ENCODE measurements at places on chromosomes 16 and 17. TPM values are rescaled to one million over a fixed set of nuclear protein-coding genes. Genes with fewer than 3 reads are reported as not detected.

Gene MEIOC
- polyA plus RNA-seq = 0.09 TPM

DNA sequence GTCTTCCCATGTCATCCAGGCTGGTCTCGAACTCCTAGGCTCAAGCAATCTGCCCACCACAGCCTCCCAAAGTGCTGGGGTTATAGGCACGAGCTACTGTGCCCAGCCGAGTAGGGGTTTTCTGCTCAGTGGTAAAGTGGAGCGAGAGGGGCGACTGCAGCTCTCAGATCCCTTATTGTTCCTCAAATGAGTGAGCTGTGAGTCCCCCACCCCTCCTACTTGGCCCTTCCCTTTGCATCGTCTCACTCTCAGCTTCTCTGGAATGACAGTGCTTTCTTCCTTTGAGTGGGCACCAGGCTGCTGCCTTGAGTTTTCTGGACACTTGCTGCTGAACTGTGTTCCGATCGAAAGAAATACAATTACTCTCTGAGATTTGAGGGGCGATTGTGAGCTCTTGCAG, 63.5 kb downstream of the MSI2 start:
- H3K27ac ChIP-seq = no peak overlapping the region
- no peak overlapping the region for H3K4me3 ChIP-seq
- H3K36me3 ChIP-seq = no peaks in the 10 kb centered on the region

DNA sequence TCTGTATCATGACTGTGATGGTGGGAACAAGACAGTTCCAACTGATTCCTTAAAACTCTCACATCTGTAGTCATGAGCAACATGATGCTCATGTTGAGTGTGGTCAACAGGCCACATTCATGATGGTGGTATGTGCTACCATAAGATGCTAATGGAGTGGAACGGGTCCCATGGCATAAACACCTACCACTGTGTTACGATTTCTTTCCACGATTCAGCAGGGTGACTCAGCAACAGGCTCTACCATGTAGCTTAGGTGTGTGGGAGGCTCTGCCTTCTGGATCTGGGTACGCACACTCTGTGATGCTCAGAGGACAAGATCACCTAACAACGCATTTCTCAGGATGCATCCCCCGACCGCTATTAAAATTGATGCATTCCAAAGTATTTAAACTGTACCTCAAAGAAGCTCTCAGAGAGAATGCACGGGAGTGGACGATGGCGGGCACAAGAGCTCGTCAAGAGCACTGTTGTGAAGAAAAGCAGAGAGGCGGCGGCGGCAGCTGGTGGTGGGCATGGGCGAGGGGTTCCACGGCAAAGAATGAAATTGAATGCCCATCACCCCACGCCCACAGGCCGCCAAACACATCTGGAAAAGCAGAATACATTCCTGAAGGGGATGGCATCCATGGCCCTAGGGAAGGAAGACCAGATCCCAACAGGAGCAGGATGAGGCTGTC, 133.3 kb downstream of the ZNF778 start:
- no peak overlapping the region for H3K4me3 ChIP-seq
- H3K27me3 ChIP-seq = no peaks in the 10 kb centered on the region
- peaks cover 6% of the 10 kb centered on the region for H3K36me3 ChIP-seq
- H3K27ac ChIP-seq = peak overlapping the region; percentile 45
- DNase-seq = no peak
- H3K4me1 ChIP-seq = peaks cover 12% of the 10 kb centered on the region

DNA sequence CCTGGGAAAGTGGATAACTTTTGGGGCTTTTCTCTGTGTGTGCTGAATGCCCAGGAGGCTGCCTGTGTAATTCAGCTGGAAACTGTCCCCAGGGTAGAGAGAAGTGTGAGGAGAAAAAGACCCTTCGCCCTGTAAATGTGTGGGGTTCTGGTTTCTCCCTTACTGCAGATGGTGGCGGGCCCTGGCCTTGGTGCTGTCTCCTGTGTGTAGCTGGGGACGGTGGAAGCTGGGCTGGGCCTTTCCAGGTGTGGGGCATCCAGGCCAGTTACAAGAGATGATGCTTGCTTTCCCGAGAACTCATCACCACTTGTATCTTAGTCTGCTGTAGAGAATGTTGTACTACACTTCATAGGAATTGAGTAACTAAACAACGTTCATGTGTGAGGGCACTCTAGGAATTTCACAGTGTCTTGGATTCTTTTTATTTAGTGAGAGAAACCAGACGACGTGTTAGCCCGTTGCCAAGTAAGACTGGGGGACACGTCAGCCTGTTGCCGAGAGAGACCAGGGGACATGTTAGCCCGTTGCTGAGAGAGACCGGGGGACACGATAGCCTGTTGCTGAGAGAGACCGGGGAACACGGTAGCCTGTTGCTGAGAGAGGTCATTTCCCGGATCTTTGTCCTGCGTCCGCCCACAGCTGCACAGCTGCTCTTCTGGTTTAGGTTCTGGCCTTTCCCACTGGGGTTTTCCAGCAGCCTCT, 43.1 kb downstream of the TBCD start:
- DNase-seq = no peak
- H3K4me1 ChIP-seq = no peaks in the 10 kb centered on the region
- H3K27me3 ChIP-seq = no peaks in the 10 kb centered on the region
- H3K27ac ChIP-seq = no peak overlapping the region

- no peaks in the 10 kb centered on the region for H3K27me3 ChIP-seq
- H3K36me3 ChIP-seq = peaks cover 15% of the 10 kb centered on the region
- H3K4me3 ChIP-seq = no peak overlapping the region
- no peak overlapping the region for H3K27ac ChIP-seq
- peak; percentile 14 for DNase-seq
- peaks cover 11% of the 10 kb centered on the region for H3K4me1 ChIP-seq
Observed at GRCh38 chr17:21239680-21240368, 13.4 kb downstream of the NATD1 start.

Gene KARS1
- 116 TPM for polyA plus RNA-seq

- DNase-seq = no peak
- peaks cover 52% of the 10 kb centered on the region for H3K36me3 ChIP-seq
- H3K27me3 ChIP-seq = no peaks in the 10 kb centered on the region
- no peaks in the 10 kb centered on the region for H3K4me1 ChIP-seq
Observed at GRCh38 chr17:81247339-81247990, 8.3 kb downstream of the NDUFAF8 start.

DNA sequence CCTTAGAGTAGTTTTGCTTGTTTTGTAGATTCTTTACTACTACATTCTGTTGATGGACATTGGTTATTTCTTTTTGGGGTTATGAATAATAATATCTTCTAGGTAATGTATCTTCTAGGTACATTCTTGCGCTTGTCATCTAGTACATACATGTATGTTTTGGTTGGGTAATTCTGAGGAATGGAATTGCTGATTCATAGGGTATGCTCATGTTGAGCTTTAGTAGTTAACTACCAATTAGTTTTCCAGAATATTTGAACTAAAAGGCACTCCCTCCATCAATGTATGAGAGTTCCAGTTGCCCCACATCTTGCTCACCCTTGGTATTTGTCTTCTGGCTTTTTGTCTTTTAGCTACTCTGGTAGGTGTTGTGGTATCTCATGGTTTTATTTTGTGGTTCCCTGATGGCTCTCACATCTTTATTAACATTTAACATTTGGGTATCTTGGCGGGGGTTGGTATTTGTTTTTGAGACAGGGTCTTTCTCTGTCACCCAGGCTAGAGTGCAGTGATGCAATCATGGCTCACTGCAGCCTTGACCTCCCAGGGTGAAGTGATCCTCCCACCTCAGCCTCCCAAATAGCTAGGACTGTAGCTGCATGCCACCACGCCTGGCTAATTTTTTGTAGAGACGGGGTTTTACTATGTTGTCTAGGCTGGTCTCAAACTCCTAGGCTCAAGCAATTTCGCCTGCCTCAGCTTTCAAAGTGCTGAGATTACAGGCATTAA, 47.1 kb downstream of the SLC6A4 start:
- no peaks in the 10 kb centered on the region for H3K4me1 ChIP-seq
- H3K36me3 ChIP-seq = peaks cover 39% of the 10 kb centered on the region
- peaks cover 3% of the 10 kb centered on the region for H3K27me3 ChIP-seq
- no peak overlapping the region for H3K27ac ChIP-seq

Gene NPIPA3
- polyA plus RNA-seq = 1.4 TPM

Gene CDH1
- not detected for polyA plus RNA-seq

DNA sequence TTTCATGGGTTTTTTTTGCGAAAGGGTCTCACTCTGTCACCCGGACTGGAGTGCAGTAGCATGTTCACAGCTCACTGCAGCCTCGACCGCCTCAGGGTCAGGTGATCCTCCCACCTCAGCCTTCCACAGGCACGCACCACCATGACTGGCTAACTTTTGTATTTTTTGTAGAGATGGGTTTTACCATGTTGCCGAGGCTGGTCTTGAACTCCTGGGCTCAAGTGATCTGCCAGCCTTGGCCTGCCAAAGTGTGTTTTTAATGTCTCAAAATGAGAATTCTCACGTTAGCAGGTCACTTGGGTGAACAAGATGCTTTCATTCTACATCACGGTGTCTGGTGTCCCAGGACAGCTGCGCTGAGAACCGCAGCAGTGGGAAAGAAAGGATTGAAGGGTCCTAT, 3.2 kb downstream of the FBXO31 start:
- H3K4me3 ChIP-seq = no peak overlapping the region
- no peak overlapping the region for H3K27ac ChIP-seq
- DNase-seq = no peak
- peaks cover 7% of the 10 kb centered on the region for H3K27me3 ChIP-seq

DNA sequence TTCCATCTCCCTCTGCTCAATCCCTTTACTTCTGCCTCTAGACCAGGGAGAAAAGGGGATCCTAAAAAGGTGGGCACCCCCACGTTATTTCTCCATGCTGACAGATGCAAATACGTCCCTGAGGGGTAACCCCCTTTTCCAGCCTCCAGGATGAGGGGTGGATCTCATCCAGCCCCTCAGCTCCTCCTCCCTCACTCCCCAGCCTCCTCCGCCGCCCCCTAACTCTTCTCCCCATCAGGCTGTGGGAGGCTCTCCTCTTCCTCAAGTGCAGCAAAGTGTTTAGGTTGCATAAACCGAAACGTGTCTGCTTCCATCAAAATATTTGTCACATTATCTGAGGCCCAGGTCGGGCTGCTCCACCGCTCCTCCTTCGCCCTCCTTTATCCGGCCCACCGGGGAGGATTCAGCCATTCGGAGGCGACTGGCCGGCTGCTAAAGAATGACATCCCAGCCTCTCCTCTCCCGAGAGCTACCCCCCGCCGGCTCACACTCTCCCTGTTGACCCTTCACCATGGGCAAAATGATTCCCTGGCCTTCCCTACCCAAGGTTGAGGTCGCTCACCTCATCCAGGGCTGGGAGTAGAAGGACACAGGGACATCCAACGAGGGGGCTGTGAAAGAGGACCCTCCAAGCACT, 1.2 kb upstream of the C1QL1 start:
- peak overlapping the region; percentile 71 for H3K4me3 ChIP-seq
- H3K4me1 ChIP-seq = peaks cover 19% of the 10 kb centered on the region
- H3K27ac ChIP-seq = no peak overlapping the region
- H3K27me3 ChIP-seq = peaks cover 62% of the 10 kb centered on the region

Gene ABI3
- polyA plus RNA-seq = 120 TPM

DNA sequence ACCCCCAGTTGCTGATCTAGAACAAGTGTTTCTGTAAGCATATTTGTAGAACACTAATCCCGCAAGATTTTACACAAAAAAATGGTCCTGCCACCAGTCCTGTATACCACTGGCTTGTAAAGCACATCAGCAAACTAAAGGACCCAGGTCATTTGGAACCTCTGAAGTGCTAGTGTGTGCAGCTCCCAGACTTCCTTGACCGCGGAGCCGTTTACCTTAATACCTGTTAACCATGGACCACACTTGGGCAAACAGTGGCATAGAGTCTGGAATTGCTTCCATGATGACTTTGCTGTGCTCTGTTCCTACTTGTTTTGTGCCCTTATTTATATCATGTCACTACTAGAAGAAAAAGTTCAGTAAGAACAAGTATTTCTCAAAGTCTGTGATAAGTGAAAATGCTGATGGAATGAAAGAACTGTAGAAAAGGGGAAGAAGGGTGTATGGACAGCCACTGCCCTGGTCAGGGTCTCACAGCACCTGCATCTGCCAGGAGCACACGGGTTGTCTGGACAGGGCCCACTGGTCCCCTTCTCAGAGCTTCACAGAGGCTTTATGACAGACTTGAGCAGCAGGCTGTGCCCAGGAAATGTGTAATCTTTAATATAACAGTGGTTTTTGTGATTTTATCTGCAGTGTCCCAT, 29.3 kb downstream of the ALDH3A2 start:
- no peak overlapping the region for H3K27ac ChIP-seq
- H3K4me3 ChIP-seq = no peak overlapping the region
- peaks cover 27% of the 10 kb centered on the region for H3K36me3 ChIP-seq
- H3K27me3 ChIP-seq = no peaks in the 10 kb centered on the region

- no peak overlapping the region for H3K4me3 ChIP-seq
- H3K27ac ChIP-seq = no peak overlapping the region
- peaks cover 6% of the 10 kb centered on the region for H3K4me1 ChIP-seq
Observed at GRCh38 chr17:49990921-49991320, 4.1 kb downstream of the DLX3 start.

DNA sequence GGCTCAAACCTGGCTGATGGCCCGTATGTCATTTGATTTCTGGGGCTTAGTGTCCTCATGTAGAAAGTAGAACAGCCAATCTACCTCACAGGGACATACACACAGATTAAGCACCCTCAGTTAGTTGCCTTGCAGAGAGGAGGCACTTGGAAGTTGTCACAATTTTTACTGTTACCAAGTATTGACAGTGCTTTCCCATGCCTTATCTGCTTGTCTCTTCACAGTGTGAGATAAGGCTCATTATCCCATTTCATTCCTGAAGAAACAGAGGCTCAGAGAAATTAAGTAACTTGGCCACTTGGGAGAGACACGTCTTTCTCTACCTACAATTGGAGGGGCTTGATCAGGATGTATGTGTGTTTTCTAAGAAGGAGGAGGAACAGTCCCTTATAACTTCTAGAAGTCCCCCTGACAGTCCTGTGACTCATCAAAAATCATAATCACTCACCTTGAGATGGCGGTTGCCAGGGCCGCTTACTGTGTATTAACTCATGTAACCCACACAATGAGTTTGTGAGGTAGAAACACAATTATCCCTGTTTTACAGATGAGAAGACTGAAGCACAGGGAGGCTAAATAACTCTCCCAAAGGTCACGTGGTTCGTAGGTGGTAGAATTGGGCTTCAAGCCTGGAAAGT, 56.9 kb upstream of the LHX1 start:
- no peaks in the 10 kb centered on the region for H3K4me1 ChIP-seq
- no peak overlapping the region for H3K27ac ChIP-seq
- H3K36me3 ChIP-seq = no peaks in the 10 kb centered on the region
- peaks cover 23% of the 10 kb centered on the region for H3K27me3 ChIP-seq
- DNase-seq = no peak
- H3K4me3 ChIP-seq = no peak overlapping the region

Gene ARL17B
- polyA plus RNA-seq = 12.0 TPM

DNA sequence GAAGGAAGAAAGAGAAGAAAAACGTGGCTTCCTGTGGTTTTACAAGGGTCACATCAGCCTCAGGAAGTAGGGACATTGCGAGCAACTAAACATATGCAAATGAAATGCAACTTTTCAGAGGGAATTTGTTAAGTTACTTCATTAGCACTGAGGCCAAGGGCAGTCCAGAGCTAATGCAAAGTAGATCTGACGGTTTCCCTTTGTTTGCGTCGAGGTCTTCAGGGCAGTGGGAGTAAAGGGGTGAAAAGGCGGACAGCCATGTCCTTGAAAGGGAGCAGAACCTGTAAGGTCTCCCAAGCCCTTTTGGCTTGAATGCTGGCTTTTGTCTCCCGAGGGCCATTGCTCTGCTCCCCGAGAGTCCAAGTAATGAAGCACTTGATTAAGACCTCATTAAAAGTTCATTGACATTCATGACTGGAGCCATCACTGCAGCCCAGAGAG, 85.0 kb downstream of the PMP22 start:
- no peak overlapping the region for H3K4me3 ChIP-seq
- no peak for DNase-seq
- no peak overlapping the region for H3K27ac ChIP-seq
- peaks cover 2% of the 10 kb centered on the region for H3K4me1 ChIP-seq
- H3K27me3 ChIP-seq = no peaks in the 10 kb centered on the region

Gene APOBR
- 1.9 TPM for polyA plus RNA-seq

Gene KATNIP
- polyA plus RNA-seq = 2.4 TPM

Data from CD14-positive monocyte (primary cell).